ENCODE measurements at places on chromosomes 16 and 17. TPM values are rescaled to one million over a fixed set of nuclear protein-coding genes. Genes with fewer than 3 reads are reported as not detected.

MEIOB gene
- total RNA-seq, result 1.1 TPM

OR3A3 gene
- total RNA-seq, result not detected

MPP3 gene
- 13.8 TPM for total RNA-seq

COG8 gene
- total RNA-seq, result 51.8 TPM

CACNG5 gene
- not detected for total RNA-seq

ARHGAP23 gene
- total RNA-seq, result 93.3 TPM

HLF gene
- total RNA-seq, result 1.3 TPM

PRSS33 gene
- total RNA-seq, result not detected

KRT27 gene
- total RNA-seq, result not detected

MPHOSPH6 gene
- 24.0 TPM for total RNA-seq

KRT9 gene
- total RNA-seq, result not detected

AATK gene
- total RNA-seq, result 0.16 TPM

Measured in hair follicle dermal papilla cell (primary cell).